Stimulated activated CD4-positive, alpha-beta T cell treated with anti-CD3 and anti-CD28 coated beads, TNF-alpha, amount 100 ng/mL, for 4 hours (primary cell): ENCODE measurements at places on chromosomes 11 and 22.

DNA sequence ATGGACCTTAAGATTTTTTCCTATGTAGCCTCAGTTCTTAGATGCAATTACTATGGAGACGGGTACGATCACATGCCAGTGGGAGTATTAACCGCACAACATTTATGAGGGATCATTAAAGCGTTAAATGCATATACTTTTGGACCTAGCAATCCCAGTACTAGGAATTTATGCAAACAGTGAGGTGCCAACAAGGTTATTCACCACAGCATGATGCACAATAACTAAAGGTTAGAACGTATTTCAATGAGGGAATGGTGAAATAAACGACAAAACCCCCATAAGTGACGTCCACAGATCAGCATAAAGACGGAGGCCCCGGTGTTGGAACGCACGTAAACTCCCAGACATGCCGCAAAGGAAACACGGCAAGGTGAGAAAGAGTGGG, 539 bp downstream of the SIRT3 start:
- DNase-seq = no peak

DNA sequence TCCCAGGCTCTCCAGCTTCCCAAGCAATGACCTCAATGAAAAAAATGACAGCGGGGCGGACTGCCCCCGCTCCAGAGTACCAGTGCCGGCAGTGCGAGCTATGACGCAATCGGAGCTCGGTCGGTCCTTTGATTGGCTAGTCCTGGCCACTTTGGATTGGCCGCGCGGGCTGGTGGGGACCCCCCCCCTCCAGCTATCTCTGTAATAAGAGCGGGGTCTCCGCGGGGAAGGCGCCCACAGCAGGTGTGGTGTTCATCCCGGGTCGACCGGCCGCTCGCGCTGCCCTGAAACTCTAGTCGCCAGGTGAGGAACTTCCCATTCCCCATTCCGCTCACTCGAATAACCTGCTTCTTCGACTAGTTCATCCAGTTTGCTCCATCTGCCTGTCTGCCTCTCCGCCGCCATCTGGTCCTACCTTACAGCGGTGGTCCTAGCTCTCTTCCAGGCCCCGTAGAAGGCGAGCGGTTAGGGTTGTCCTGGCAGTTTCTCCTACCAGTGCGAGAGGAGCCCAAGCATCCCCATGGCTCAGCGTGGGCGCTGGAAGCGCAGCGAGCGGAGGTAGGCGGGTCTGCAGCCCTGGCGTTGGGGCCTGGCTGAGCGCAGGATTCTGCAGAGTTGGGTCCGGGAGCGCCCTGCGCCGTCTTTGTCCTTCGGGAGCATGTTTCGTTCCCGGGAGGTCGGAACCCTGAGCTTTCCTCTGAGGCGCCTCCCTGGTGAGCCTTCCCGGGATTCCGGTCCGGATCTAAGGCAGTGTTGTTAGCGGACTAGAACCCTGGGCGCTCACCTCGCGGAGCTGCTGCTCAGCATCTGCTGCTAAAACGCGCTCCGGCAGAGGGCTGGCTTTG, at the start of gene CALCB:
TSS of gene CALCB (plus strand) at position 233 of the 845 bp plus-strand sequence. CDS start 1,126 bp downstream, outside the sequence.
- no peak for DNase-seq

GRCh38 chr11:120139316-120140069, 1.6 kb upstream of the TRIM29 start:
- DNase-seq = no peak

DNA sequence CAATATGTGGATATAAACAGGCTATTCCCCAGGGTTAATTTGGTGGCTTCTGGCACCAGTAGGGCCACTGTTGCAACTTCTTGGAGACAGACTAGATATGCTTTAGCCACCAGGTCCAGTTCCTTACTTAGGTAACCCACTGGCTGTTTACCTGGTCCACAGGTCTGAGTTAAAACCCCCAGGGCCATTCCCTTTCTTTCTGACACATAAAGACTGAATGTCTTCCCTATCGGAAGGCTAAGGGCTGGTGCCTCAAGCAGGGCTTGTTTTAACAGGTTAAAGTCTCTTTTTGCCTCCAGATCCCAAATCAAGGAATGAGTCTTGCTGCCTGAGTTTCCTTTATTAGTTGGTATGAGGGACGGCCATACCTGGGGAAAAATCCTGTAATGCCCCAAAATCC, 1052.7 kb upstream of the CNTN5 start:
- DNase-seq = no peak

DNA sequence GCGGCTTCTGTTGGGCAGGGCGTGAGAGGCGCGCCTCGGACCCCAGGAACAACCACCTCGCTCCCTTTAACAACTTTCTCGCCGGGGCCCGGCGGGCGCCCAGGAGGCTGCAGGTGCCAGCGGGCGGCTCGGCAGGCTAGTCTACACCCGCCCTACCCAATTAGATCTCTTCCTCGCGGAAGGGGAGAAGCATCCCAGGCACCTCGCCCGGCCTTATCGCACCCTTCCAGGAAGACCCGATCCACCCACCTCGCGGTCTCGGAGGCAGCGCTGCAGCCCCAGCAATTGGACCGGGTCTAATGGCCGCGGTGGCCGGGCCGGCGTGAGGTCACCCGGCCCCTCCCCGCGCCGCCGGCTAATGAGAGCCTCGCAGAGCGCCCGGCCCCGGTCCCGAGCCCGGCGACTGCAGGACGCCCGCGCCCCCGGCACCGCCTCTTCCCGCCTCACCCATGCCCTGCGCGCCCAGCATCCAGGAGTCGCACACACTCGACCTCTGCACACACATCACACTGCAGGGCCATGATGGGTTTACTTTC, at the start of gene PLAAT3:
TSS of gene PLAAT3 (minus strand) at position 298 of the 536 bp plus-strand sequence. CDS start 419 bp downstream, outside the sequence.
- no peak for DNase-seq

GRCh38 chr11:70383664-70384565, 14.4 kb upstream of the CTTN start:
- no peak for DNase-seq

- DNase-seq = no peak
These were observed 32.7 kb downstream of the FLI1 start for GRCh38 chr11:128726458-128727139.

DNA sequence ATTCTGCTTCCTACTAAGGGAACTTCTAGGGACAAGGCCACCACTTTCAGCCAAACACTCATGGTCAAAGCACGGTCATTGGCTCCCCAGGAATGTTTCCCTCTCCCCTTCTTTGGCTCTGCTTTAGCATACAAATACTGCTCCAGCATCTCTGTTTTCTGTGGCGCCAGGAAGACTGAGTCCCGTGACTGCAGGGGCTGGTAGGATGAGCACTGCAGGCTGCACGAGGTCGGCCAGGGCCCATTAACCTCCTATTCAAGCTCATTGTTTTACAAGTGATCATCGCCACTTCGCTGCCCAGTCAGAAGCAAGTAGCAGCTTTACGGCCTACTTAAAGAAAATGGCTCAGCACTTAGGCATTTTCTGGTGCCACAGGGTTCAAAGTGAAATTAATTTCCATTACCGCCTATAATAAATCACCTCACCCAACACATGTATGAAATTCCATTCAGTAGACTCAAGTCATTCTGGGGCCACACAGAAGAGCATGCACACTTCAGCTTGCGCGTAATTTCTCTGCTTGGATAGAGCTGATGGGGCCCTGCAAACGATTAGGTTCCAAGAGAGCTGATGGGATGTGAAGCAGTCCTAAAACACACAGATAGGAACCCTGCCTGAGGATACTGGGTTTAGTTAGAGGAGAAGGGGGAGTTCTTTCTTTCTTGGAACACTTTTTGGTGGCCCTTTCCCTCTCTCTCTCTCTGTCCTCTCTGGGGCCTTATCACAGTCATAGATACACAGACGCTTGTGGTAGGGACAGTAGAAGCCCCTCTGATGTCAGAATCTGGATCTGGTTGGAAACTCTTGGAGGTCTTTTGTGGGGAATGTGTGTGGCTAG, 173.7 kb downstream of the KIF18A start:
- no peak for DNase-seq

GRCh38 chr11:70242885-70243284, 27.6 kb upstream of the PPFIA1 start:
- no peak for DNase-seq

DNA sequence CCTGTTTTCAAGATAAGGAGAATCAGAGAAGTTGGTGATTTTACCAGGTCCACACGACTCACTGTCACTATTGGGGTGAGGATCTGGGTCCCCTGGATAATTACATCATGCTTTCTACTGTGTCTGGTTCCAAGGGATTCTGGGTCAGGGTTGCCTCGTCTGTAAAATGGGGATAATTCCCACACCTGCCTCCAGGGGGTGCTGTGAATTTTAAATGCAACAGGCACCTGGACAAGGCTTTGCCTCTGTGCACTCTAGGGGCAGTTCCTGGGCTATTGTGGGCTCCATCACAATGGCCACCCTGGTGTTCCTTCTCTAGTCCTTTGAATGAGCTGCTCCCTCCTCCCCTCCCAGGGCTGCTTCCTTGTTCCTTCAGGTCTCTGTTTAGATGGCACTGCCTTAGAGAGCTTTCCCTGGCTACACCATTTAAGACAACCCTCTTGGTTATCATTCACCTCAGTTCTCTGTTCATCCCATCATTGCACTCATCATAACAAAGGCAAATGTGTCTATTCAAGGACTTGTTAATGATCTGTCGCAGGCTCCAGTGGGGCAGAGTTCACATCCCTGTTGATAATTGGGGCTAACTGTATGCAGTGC, 178.6 kb downstream of the MIAT start:
- DNase-seq = no peak

- DNase-seq = no peak
These were observed 723 bp downstream of the CACNG2 start for GRCh38 chr22:36702842-36703215.

DNA sequence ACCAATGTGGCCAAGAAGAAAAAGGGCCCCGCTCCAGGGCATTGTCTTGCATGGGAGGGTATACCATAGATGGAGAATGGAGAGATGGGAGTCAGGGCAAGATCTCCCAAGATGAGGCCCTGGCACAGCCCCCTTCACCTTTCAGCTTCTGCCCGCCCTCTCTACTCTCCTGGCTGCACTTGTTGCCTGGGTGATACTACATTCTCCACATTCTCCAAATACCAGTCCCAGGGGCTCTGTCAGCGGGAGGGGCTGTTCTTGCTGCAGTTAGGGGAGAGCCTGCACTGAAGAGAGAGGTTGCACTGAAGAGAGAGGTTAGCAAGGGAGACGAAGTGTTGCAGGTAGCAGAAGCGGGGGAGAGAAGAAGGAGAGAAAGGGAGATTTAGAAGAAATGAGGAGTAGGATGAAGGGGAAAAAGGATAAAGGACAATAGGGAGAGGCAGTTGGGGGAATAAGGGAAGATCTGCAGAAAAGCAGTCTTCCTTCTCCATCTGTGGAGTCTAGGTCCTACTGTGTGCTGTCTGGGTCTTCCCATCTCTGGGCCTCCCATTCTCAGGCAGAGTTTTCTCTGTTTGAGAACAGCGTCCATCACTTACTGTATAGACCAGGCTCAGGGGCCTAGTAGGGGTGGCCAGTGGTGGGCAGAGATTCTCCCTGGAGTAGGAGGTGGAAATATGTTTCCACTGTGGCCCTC, 8.0 kb downstream of the PHLDB1 start:
- no peak for DNase-seq

DNA sequence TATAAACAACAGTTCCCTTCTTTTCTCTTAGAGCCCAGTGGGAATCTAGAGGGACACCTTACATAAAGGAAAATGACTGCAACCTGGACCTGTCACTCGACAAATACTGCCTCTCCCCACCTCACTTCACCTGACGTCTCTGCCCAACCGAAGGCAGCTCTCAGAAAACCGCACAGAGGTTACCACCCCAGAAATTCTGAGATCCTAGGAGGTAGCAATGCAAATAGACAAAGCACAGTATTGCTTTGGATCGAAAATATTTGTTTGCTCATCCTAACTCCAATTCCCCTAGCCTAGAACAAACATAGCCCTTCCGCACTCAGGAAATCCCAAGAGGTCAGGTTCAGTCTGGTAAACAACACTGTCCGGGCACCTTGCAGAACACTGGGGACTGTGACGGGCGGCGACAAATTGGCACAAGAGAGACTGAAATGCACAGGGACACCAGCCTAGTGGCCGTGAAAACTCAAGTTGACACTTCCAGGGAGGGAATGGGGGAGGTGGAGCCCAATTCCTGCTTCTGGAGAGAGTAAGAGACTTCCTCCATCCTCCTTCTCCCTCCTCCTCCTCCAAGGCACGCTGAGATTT, 420 bp upstream of the TRIM44 start:
- DNase-seq = no peak

DNA sequence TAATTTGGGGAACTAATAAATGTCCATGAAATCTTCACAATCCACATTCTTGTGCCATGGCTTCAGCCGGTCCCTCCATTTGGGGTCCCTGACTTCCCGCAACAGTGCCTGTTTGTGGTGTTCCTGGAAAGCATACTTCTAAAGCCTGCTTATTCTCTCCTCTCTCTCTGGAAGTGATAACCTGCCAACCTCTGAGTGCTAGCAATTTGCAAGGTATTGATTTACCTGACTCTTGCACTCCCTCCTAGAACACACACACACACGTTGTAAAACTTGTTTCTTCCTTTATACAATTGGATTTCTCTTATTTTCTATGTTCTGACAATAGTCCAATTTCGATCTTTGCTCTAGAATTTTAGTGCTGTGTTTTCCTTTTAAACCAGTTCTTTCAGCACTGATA, 58.5 kb downstream of the NXPE2 start:
- no peak for DNase-seq

DNA sequence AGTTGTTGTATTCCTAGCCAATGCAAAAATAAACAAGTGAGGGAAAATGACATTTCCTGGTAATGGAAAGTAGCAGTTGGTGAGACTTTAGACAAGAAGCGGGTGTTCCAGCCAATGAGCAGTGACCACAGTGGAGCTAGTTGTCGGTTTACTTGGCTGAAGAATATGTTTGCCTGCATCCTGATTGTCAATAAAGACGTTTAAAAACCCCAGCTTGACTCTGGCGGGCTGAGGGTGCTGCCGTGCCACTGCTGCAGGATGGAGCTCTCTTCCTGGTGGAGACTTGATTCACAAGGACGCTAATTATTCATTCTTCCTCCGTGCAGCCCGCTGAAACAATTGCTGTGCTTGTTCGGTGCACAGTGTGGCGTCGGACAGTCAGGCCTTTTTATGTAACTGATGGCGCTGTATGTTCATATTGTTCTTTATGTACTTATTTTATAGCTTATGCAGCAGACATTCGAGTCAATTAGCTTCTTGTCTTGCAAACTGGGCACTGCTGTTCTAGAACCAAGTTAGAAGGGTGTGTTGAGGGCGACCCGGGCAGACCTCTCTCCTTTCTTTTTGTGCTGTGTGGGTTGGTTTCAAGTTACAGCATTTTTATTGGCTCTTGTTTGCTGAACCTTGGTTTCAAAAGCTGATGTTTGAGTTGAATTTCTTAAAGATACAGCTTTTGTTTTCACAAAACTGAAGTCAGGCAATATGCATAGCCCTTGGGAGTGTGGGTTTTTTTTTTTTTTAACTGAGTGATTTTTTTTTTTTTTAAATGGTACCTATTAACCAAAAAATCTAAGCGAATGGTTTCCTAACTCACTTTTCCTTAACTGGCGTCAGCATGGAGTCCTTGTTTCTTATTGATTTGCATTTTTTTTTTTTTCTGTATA, 153.9 kb downstream of the TEAD1 start:
- DNase-seq = no peak
